K562 (cell line): ENCODE measurements at places on chromosomes 12 and 14. TPM values are rescaled to one million over a fixed set of nuclear protein-coding genes. Genes with fewer than 3 reads are reported as not detected.

Gene STX2
- polyA plus RNA-seq: 30.3 and 30.8 TPM in 2 replicates

Gene GPHB5
- polyA plus RNA-seq: not detected in 2 replicates

Gene TESPA1
- 2.1 and 3.3 TPM in 2 replicates for polyA plus RNA-seq

Gene PLXNC1
- polyA plus RNA-seq: 0.08 TPM in 2 replicates

Gene ADAM20
- not detected in 2 replicates for polyA plus RNA-seq

Gene POU6F1
- 0.78 and 1.4 TPM in 2 replicates for polyA plus RNA-seq

DNA sequence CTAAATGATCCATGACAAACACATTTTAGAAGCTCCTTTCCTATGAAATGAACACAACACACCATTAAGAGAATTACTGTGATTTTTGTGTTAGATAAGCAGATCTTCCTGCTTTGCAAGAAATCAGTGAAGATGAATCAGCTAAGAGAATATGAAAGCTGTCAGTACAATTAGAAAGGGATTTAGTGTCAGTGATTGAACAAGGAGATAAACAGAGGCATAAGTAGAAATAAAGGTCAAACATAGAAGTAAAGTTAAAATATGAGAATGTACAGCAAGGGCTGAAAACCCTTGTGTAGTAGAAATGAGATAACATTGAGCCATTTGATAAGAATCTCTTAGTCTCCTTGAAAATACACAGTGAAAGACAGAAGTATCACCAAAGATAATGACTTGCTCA is 21.4 kb upstream of the SLC16A7 start:
- no peak for DNase-seq

DNA sequence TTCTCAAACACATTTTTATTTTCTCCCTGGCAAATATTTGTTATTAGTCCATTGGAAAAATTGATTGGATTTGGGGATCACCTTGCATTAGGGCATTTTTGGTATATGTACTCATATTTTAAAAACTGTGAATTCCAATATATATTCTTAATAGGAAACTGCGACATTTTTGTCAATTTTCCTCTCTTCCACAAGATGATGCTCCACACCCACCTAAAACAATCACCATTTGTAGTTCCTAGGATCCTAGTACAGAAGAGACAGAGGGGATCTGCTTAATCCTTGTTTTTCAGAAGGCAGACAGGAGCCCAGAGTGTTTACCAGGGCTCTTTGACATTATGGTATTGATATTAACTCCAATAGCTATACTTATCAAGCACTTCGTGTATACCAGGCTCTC is 22.8 kb upstream of the OASL start:
- DNase-seq: no peak

GRCh38 chr12:132279184-132279889 is 50.1 kb downstream of the GALNT9 start:
- peak; percentile 23 for DNase-seq

DNA sequence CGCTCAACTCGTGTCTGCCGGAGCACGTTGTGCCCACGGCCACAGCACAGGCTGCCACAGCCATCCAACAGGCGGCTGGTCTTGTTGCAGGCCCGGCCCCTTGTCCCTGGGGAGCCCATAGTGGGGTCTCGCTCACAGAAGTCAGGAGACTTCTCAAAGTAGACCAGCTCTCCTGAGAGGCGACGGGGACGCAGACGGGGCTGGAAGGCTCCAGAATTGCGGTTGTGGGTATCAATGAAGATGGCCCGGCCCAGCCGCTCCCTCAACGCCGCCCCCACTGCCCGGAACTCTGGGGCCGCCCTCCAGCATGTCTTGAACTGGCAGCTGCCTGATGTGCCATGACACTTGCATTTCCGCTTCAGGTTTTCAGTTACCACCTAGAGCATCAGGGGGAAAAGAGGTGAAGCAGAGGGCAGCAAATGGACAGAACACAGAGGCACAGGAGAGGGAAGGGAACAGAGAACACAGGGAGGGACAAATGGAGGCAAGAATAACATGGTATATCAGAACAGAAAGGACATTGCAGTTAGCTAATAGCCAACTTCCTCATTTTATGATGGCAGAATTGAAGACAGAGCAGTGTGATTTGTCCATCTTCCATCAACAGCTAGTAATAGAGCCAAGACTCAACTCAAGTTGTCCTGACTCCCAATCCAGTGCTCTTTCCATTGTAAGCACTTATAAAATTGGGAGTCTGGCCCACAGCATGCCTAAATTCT is 5.2 kb downstream of the WNT10B start:
- DNase-seq: no peak

DNA sequence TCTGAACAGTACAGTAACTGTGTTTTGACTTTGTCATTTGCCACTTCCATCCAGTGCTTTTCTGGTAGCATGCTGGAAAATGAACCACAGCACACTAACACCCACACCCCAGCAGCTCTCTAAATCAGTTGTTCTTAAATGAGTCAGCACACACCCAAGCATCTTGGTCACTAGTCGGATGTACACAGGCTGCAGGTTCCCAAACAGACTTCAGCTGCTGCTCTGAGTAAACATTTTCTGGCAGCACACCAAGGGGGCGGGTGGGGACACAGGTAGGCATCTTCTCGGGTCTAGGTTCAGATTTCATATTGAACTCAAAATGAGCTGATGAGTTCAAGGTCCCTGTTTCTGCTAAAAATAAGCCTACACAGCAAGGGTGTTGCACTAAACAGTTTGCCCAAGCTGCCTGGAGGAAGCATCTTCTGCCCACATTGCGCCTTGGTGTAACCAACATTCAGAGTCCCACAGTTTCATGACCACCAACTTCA is 39.8 kb downstream of the IFNG start:
- DNase-seq: no peak

GRCh38 chr12:124474709-124475108 is 92.7 kb downstream of the NCOR2 start:
- DNase-seq: no peak

- DNase-seq: no peak
These were observed 619 bp upstream of the NTN4 start for GRCh38 chr12:95790917-95791849.

GRCh38 chr12:72574138-72574537 is 302.0 kb downstream of the TRHDE start:
- DNase-seq: no peak

DNA sequence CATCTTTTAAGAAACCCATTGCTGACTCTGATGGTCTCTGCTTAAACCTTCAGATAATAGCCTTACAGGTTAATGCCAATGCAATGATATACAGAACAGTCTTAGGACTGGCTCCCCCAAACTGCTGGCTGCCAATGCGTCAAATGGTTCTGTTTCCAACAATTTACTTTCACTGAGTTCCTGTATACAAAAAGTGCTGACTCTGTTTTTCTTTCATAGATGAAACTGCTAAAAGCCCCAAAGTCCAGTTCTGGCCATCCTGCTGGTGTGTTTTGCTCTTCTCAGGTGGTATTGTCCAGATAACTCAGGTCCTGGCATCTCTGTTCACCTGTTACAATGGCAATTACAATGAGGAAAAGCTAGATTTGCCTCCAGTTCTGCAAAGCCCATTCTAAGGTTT is 326.9 kb downstream of the GRIN2B start:
- no peak for DNase-seq

DNA sequence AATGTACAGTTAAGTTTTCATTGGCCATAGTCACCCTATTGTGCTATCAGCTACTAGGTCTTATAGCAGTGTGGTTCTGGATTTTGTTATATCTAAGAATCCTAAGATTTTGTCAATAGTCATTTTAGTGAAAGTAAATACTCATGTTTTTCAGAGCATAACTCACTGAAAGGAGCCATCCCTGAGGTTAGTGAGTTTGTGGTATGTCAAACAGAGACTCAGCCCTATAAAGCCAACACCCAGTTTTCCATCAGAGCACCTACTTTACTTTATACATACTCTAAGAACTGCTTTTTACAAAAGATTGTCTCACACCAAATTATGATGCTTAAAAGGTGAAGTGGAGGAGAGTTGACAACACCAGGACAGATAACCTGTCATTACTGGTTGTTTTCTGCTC is 686.3 kb upstream of the LRFN5 start:
- DNase-seq: no peak
